ENCODE measurements at places on chromosomes 3 and 15. TPM values are rescaled to one million over a fixed set of nuclear protein-coding genes. Genes with fewer than 3 reads are reported as not detected.

The CCDC9B gene
- 57.1 TPM for total RNA-seq

The ADAMTS17 gene
- 8.1 TPM for total RNA-seq

The SCN11A gene
- total RNA-seq = 0.07 TPM

The FAH gene
- total RNA-seq = 21.9 TPM

DNA sequence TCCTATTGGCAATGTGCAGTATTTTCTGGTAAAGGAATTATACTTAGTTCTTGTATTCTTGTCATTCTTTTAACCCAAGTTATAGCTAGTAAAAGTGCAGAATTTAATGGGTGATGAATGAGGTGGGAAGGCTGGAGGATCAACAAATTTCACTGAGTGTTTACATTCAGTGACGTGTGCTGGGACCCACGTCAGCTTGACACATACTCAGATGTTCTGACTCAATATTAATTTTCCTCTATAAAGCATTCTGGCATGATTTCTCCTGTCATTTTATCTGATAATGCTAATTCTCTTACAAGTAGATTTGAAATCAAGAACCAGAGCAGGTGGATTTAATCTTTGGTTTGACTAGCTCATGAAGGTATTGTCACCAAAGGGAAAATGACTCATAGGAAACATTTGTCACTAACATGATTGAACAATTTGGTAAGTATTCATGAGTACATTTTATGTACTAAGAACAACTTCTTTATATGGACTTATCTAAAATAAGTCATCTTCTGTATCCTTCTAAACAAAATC is 71.0 kb upstream of the SYNPR start:
- H3K4me1 ChIP-seq = no peaks in the 10 kb centered on the region
- H3K36me3 ChIP-seq = no peaks in the 10 kb centered on the region
- H3K4me3 ChIP-seq = no peak overlapping the region
- no peak for DNase-seq

The CERS3 gene
- not detected for total RNA-seq

The ZNF620 gene
- 3.1 TPM for total RNA-seq

DNA sequence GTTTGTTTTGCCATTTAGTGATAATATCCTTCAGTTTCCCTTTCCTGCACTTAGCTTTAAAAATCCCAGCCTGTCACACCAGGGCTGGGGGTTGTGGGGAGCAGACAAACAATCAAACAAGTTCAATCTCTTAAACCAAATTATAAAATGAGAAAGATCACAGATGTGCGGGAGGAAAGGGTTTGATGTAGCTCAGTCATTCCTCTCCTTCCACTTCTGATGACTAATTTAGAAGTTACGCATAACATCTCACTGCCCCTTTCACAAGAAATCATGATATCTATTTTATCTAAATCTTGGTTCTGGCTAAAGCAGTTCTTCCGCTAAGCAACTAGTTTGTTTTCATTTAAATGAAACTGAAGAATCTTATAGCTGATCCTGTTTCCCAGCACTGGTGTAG is 34.1 kb upstream of the ATG7 start:
- no peaks in the 10 kb centered on the region for H3K4me1 ChIP-seq
- H3K27ac ChIP-seq = no peak overlapping the region
- no peaks in the 10 kb centered on the region for H3K27me3 ChIP-seq

The SST gene
- not detected for total RNA-seq

DNA sequence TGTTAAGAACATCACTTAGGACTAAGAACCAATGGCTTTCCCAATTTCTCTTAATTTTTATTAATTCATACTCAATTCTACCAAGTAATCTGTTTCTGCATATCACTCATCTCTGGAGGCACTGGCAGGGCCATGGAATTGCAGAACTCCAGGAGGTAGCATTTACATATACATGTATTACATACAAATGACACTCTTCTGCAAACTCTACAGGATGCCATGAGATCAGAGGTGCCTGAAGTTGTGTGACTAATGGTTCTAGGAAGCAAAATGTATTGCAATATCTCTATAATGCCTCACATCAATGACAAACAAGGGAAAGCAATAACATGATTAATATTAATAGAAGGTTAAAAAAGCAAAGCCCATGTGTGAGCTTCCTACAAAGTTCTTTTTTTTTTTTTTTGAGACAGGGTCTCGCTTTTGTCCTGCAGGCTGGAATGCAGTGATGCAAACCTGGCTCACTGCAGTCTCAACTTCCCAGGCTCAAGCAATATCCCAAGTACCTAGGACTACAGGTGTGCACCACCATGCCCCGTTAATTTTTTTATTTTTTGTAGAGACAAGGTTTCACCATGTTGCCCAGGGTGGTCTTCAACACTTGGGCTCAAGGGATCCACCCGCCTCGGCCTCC is 33.0 kb downstream of the DENND6A start:
- H3K36me3 ChIP-seq = peaks cover 31% of the 10 kb centered on the region
- H3K4me1 ChIP-seq = no peaks in the 10 kb centered on the region
- no peak overlapping the region for H3K27ac ChIP-seq
- no peak overlapping the region for H3K4me3 ChIP-seq
- no peak for DNase-seq

- no peaks in the 10 kb centered on the region for H3K4me1 ChIP-seq
- H3K4me3 ChIP-seq = no peak overlapping the region
- H3K27ac ChIP-seq = no peak overlapping the region
- no peaks in the 10 kb centered on the region for H3K36me3 ChIP-seq
- DNase-seq = no peak
- H3K27me3 ChIP-seq = no peaks in the 10 kb centered on the region
Observed at GRCh38 chr3:116728454-116728853, 18.9 kb downstream of the TUSC7 start.

- H3K36me3 ChIP-seq = no peaks in the 10 kb centered on the region
- DNase-seq = no peak
- no peak overlapping the region for H3K4me3 ChIP-seq
- H3K4me1 ChIP-seq = no peaks in the 10 kb centered on the region
- H3K27me3 ChIP-seq = no peaks in the 10 kb centered on the region
- H3K27ac ChIP-seq = no peak overlapping the region
Observed at GRCh38 chr3:46495901-46496456, 1.8 kb upstream of the RTP3 start.

The APPL1 gene
- total RNA-seq = 53.8 TPM

DNA sequence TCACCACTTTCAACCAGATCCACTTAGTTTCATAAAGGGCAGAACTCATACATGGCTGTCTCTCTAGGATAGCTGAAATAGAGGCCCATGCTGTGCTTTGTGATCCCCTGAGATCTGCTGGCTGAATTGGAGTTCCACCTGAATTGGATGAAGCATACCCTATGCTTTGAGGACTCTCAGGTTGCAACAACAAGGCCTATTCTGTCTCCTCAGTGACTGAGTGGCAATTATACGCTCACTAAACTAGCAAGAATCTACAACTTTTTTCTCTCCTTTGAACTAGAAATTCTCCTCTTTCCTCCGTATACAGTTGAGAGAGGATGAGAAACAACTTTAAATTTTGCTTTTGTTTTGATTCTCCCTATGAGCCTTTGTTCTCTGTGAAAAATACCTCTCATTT is 348.7 kb downstream of the LSAMP start:
- H3K4me1 ChIP-seq = no peaks in the 10 kb centered on the region
- no peaks in the 10 kb centered on the region for H3K36me3 ChIP-seq
- no peak overlapping the region for H3K4me3 ChIP-seq
- no peak overlapping the region for H3K27ac ChIP-seq

DNA sequence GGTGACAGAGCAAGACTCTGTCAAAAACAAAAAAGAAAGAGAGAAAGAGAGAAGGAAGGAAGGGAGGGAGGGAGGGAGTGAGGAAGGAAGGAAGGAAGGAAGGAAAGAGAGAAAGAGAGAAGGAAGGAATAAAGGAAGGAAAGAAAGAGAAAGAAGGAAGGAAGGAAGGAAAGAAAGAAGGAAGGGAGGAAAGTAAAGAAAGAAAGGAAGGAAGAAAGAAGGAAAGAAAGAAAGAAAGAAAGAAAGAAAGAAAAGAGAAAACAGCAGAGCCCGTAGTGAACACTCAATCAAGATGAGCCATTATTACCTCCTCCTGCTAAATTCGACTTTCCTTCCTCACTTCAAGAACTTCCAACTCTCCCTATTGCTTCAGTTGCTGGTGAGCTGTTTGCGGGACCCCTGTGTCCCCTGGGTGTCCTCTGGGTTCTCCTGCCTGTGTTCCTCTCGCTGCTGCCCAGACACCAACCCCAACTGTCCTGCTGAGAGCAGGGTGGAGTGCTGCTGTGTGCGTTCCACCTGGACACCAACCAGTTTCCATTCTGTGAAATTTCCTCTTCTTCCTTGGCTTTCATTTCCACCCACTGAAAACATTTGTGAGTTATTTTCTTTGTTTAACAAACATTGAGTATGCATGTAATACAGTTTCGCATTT is 266.4 kb downstream of the FAM43A start:
- H3K4me3 ChIP-seq = no peak overlapping the region
- H3K27ac ChIP-seq = no peak overlapping the region
- no peaks in the 10 kb centered on the region for H3K36me3 ChIP-seq
- H3K4me1 ChIP-seq = no peaks in the 10 kb centered on the region
- no peak for DNase-seq
- H3K27me3 ChIP-seq = no peaks in the 10 kb centered on the region

GRCh38 chr3:43378066-43378935 is 92.0 kb downstream of the SNRK start:
- H3K4me1 ChIP-seq = peaks cover 27% of the 10 kb centered on the region
- H3K27me3 ChIP-seq = no peaks in the 10 kb centered on the region
- no peaks in the 10 kb centered on the region for H3K36me3 ChIP-seq
- no peak overlapping the region for H3K4me3 ChIP-seq
- H3K27ac ChIP-seq = peak overlapping the region; percentile 68
- no peak for DNase-seq

GRCh38 chr15:77481670-77482069 is 61.0 kb downstream of the HMG20A start:
- no peaks in the 10 kb centered on the region for H3K27me3 ChIP-seq
- no peak overlapping the region for H3K4me3 ChIP-seq
- H3K4me1 ChIP-seq = peaks cover 13% of the 10 kb centered on the region

The BCHE gene
- total RNA-seq = 0.41 TPM

- H3K4me3 ChIP-seq = no peak overlapping the region
- no peaks in the 10 kb centered on the region for H3K27me3 ChIP-seq
- no peaks in the 10 kb centered on the region for H3K4me1 ChIP-seq
- H3K36me3 ChIP-seq = no peaks in the 10 kb centered on the region
- no peak for DNase-seq
Observed at GRCh38 chr15:33149919-33150318, 44.6 kb downstream of the FMN1 start.

- DNase-seq = no peak
- H3K27ac ChIP-seq = no peak overlapping the region
- no peaks in the 10 kb centered on the region for H3K4me1 ChIP-seq
- no peaks in the 10 kb centered on the region for H3K27me3 ChIP-seq
- H3K36me3 ChIP-seq = no peaks in the 10 kb centered on the region
Observed at GRCh38 chr15:43221422-43221821, 604 bp upstream of the EPB42 start.

The TPRG1 gene
- total RNA-seq = 14.5 TPM

The MCF2L2 gene
- total RNA-seq = 0.85 TPM

The CYP8B1 gene
- total RNA-seq = not detected

The C3orf49 gene
- total RNA-seq = not detected

The OR5K4 gene
- total RNA-seq = not detected

- no peaks in the 10 kb centered on the region for H3K27me3 ChIP-seq
- H3K4me3 ChIP-seq = no peak overlapping the region
Observed at GRCh38 chr15:46815240-46815639, 902.1 kb upstream of the SEMA6D start.
